ENCODE measurements at places on chromosomes 2 and 18.

- DNase-seq, result no peak
Measured at GRCh38 chr18:31303771-31304170, 14.2 kb upstream of the DSG1 start.

- DNase-seq, result no peak
Measured at GRCh38 chr2:10966741-10967140, 55.0 kb downstream of the KCNF1 start.

GRCh38 chr2:132567682-132568081 is 102.3 kb downstream of the LYPD1 start:
- DNase-seq, result no peak

DNA sequence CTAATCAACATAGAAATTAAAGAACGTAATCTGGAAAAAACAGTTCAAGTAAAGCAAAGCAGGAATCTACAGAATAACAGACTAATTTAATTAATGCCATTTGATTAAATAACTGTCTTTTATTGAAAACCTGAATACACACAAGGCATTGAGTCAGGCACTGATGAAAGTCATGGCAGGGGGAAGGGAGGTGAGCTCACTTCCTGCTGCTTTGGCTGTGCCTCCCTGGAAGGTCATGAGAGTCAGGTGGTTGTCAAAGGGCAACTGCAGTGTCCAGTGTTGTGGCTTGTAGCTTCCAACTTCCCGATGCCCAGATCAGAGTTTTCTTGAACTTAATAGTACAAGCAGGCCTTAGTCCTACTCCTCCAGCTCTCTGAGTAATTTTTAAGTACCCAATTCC is 180.9 kb downstream of the PID1 start:
- no peak for DNase-seq

- DNase-seq, result peak; percentile 84
Measured at GRCh38 chr18:24219561-24220317, 80.9 kb downstream of the CABYR start.

- no peak for DNase-seq
Measured at GRCh38 chr18:41789001-41789400, 166.0 kb upstream of the PIK3C3 start.

GRCh38 chr2:127829845-127830246 is 18.9 kb upstream of the WDR33 start:
- no peak for DNase-seq

- no peak for DNase-seq
Measured at GRCh38 chr18:49920731-49921130, 107.4 kb upstream of the ACAA2 start.

DNA sequence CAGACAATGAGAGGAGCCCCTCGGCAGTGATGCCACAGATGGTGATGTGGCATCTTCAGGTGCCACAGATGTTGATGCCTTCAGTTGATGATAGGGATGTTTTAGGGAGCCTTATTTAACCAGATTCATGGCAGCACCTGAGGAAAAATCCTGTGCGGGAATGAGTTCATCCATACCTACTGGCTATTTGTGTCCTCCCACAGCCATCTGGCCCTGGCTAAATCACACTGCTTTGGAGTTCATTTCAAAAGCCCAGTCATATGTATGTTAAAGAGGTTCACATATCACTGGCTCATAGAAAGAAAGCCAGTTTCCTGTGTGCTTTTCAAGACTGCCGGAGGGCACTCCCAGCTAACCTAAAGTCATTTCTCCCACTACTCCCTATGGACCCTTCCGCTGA is 131.3 kb downstream of the MCFD2 start:
- no peak for DNase-seq

GRCh38 chr2:231680992-231681852 is 27.1 kb upstream of the PTMA start:
- peak; percentile 38 for DNase-seq

- DNase-seq, result no peak
Measured at GRCh38 chr2:27795093-27795834, 23.7 kb downstream of the MRPL33 start.

Data from NCI-H2081 (cell line).